ENCODE measurements at places on chromosomes 7 and 10.

- DNase-seq: no peak
Measured at GRCh38 chr7:69710768-69711438, 112.6 kb downstream of the AUTS2 start.

DNA sequence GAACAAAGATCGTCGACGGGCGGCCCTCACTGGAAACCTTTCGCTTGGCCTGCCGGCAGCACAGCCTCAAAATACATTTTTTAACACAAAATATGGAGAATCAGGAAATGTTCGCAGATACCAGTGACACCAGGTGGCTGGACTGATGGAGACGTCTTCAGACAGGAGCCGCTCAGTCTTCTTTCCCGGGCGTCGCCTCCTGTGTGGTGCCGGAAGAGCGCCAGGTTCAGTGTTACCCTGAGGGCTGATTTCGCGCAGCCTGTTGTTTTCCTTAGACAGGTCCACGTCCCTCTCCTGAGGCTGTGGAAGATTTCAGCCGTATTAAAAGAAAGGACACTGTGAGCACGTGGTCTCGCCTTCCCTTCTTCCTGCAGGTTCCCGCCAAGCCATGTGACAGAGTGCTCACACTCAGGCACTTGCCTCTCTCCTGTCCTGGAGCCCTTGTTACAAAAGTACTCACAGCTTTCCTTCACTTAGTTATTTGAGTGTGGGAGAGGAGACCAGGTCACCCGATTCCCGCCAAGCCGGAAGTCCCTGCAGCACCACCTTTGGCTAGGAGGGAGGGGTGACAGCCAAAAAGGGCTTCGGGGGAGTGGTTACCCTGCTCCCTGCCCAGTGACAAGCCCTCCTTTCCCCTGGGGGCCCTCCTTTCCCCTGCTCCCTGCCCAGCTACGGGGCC lies 21.7 kb upstream of the PWWP2B start:
- no peak for DNase-seq

DNA sequence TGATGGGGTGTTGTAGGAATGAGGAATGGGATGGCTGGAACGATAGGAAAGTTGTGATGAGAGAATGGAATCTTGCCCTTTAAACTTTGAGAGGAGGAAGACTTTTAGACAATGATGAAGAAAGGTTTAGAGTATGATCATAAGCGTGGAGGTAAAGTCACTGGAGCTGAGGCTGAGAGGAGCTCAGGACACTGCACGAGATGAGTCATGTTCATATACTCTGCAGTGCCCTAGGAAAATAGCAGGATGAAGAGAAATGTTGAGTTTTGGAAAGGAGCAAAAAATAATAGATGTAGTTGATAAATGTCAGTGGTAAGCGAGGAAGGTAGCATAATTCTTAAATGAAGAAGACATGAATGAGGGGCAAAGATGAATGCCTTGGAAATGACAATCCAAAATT lies 28.3 kb upstream of the CUL1 start:
- no peak for DNase-seq

DNA sequence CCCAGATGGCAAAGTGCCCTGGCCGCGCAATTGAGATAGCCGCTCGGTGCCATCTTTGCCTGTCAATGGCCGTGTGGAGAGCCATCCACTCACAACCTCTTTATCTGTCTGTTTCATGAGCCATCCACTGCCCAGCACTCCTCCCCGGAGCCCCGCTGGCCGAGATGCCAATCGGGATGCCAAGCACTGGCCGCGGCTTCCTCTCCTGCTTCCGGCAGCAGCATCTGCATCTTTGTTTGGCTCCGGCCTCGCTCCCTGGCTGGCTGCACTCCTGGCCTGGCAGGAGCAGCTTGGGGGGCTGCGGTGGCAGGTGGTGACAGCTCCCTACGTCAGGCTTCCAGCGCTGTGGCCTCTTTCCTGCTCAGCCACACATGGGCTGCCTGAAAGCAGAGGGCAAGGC lies 231.7 kb downstream of the USP6NL start:
- no peak for DNase-seq

DNA sequence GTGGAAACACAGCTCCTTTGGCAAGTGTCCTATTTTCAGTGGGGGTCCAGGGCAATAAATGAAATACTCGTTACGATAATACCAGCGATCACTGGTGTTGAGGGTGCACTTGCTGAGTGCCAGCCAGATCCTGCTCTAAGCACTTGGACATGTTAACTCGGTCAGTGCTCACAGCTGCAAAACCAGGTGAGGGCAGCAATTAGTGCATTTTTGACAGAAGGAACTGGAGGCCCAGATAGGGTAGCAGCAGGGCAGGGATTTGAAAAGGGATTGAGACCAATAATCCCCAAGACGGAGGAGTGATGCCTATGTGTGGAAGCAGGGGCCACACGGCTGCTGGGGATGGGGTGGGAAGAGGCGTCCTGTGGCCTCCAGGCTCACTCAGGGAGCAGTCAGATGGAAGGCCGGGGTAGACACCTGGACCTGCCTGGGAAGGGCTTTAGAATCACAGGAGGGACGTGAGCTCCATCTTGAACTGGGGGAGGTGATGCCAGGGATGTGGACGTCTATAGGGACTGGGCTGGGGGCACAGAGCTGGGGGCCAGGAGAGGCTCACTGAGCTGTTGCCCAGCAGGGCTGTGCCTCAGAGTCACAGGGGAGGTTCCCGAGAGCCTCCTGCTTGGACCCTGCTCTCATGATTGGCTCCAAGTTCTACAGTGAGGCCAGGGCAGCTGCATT lies 14.3 kb downstream of the PTPRE start:
- no peak for DNase-seq

DNA sequence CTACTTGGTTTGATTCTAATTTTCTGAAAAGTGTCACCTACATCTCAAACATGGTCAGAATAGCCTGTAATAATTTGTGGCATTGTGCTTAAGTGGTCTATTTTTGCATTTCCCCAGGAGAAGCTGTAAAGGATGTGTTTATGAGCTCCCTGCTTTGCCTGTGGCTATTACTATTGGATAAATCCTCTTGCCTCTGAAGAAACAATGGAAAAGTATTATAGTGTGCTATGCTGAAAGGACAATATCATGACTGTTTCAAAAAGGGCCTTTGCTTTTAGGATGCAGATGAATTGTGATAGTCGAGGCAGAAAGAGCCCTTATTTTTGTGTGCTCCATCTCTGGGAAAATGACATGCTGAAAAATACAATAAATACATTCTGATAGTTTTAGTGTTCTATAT lies 94.1 kb upstream of the ARMC3 start:
- no peak for DNase-seq

- no peak for DNase-seq
Measured at GRCh38 chr7:37336259-37336658, 112.4 kb downstream of the ELMO1 start.

DNA sequence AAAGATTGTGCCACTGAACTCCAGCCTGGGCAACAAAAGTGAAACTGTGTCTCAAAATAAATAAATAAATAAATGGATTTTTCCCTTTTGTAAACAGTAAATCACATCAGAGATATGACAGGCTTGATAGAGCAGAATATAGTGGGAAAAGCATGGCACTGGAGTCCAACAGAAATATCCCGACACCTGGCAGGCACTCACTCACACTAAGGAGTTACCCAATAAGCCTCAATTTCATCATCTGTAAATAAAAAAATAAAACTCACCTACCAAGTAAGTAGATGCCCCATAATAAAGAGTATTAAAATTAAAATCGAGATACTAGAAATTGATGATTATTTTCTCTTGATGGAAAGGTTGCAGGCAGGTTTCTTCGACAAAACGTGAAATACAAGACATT lies 1.7 kb downstream of the ATE1 start:
- no peak for DNase-seq

- DNase-seq: no peak
Measured at GRCh38 chr7:80977751-80978150, 58.9 kb upstream of the SEMA3C start.

DNA sequence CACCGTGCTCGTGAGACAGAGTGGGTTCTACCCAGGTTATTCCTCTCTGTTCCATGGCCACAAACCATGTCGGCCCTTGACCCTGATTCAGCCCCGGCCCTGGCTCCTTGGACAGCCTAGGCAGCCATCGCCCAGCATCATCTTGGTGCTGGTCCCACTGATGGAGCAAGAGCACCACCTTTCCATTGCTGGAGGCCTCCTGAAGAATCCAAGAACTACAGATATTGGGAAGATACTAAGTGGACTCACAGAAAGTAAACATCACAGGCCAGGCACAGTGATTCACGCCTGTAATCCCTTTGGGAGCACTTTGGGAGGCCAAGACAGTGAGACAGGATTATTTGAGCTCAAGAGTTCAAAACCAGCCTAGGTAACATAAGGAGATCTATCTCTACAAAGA lies 125.1 kb downstream of the NT5C2 start:
- no peak for DNase-seq

DNA sequence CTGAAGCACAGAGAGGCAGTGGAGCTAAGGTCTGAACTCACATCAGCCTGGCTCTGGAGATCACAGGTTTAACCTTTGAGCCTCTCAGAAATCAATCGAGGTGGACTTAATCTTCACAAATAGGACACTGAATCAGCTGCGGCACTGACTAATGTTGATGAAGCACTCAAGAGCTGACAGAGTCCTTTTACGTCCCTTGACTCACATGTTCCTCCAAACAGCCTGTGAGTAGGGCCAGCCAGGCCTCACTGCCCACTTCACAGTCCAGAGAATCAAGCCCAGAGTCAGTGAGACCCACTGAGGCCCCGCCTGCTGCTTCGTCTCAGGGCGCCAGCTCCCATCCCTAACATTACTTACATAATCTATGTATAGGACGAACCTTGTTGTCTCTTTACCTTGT lies 63.1 kb downstream of the TNS3 start:
- DNase-seq: no peak

DNA sequence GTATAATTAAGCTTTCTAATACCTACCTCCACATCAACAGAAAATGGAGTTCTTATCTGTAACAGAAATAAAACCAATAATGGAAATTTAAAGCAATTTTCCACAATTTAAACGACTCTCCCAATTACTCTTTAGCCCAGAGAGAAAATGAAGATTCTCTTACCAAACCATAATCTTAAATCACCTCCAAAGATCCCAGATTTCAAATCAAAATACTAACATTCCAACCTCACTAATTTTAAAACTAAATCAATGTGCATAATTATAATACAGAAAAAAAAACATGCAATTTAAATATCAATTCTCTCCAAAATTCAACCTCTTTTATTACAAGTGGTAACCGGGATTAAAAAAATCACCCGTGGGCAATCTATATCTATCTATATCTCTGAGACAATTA lies 1.5 kb downstream of the HERC4 start:
- no peak for DNase-seq

- DNase-seq: no peak
Measured at GRCh38 chr10:71274901-71275796, 43.9 kb upstream of the SLC29A3 start.

GRCh38 chr7:151416941-151417315 lies 7.1 kb upstream of the WDR86 start:
- DNase-seq: no peak

DNA sequence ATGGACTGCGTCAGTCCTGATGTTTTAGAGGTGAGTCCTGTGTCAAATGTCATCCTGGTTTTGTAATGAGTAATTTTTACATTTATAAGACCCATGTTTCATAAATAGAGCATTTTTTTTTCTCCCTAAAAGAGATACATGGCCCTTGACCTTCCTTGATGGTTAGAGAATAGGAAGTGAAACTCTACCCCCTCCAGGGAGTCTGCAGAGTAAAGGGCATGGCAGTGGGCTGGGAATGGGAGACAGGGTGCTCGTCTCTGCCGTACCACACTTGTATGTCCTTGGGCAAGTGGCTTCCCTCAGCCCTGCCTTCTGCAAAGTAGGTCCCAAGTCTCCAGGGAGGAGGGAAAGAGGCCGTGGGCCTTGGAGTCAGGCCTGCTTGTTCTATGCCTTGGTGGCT lies 63.9 kb downstream of the WDFY4 start:
- no peak for DNase-seq

DNA sequence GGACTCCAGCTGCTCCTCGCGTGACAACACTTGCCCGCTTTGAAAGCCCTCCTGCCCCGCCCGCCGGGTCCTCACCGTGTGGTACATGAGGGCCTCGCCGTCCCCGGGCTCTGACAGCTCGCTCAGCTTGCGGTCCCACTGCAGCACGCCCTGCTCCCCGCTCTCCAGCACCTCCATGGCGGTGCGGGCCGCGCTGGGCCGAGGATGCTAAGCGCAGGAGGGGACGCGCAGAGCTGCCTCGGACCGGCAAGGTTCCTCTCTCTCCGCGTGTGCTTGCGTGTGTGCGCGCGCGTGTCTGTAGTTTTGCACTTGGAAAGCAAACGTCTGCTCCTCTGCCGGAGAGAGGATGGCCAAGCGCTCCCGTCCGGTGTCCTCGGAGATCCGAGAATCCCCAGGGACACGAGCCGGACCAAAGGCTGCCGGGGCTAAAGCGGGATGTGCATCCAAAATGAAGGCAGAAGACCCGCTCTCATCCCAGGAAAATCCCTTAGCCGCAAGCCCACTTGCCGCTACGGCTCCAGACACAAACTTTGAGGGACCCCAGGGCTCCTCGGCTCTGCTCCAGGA lies at the start of gene CREB3L2:
Gene CREB3L2 (minus strand): TSS at position 558 of the 567 bp plus-strand sequence. CDS start 381 bp downstream, at position 177.
- peak; percentile 45 for DNase-seq

DNA sequence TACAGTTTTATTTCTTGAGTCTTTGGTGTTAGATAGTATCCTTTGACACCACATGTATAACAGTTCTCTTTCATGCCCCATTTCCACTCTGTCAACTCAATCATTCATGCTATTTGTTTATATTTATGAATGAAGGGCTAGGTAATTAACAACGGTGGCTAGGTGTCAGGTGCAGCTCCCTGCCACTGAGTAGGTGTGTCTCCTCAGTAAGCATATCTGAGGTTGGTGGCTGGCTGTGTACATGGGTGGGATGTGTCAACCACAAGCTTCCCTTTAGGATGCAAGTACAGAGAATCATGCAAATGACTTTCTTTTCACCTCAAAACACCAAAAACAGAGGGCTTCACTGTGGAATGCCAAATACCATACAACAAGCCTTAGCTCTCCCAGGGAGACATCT lies 83.4 kb downstream of the ZNF365 start:
- no peak for DNase-seq

DNA sequence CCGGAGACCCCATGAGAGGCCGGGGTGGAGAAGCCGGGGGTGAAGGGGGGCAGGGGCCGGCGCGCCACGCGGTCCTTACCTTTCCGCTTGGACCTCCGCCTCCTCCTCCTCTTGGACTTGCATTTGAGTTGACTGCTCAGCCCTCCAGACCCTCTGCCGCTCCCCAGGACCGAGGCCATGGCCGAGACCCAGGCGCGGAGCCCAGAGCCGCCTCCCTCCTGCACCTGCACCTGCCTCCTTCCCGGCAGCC lies 428 bp downstream of the ADARB2 start:
- DNase-seq: no peak

- no peak for DNase-seq
Measured at GRCh38 chr10:79270466-79271246, 76.6 kb upstream of the PPIF start.

DNA sequence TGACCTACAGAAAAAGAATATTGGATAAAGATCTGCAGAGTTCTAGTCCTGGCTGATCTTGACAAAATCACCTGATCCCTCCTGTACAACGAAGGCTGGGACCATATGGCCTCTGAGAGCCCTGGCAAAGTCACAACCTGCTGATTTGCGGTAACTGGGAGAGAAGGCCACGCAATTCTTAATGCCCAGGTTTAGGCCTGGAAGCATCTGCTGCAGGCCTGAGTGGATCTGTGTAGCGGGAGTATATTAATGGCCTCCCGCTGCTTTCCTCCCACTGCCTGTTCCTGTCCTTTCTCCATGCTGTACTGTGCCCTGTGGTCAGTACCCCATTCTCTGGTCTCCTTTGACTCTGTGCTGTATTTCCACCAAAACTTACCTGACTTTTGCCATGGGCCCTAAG lies 24.2 kb downstream of the AKR1B1 start:
- no peak for DNase-seq

Measured in esophagus squamous epithelium (tissue), 5 donors.